ENCODE measurements at places on chromosomes 12 and 14. TPM values are rescaled to one million over a fixed set of nuclear protein-coding genes. Genes with fewer than 3 reads are reported as not detected.

DNA sequence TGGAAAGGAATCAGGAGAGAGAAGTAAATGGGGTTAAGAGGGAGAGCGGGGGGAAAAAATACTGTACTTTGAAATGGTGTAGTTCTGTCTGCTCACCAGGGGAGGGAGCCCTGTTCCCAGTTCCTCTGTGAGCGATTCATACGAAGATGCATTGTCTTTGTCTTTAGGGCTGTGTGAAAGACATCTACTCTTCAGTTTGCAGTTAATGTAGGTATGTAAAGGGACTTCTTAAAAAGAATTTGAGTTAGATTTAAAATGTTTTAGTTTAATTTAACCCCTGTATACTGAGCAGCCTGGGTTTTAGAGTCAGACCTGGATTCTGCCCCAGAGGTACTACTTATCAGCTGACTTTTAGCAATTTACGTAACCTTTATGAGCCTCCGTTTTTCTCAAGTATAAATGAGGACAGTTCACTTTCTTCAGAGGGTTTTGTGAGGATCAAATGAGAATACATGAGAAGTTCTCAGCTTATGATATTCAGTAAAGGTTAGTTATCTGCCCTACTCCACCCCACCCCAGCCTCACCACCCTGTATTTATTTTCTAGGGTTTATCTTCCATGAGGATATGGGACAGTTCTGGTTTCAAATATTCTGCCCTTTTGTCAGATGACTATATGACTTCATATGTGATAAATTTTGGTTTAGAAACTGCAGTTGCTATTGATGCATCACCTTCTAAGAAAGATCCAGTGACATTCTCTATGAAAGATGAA, 82.5 kb upstream of the EVL start:
- DNase-seq = peak; percentile 61

TOMM20L gene
- not detected for total RNA-seq

DNA sequence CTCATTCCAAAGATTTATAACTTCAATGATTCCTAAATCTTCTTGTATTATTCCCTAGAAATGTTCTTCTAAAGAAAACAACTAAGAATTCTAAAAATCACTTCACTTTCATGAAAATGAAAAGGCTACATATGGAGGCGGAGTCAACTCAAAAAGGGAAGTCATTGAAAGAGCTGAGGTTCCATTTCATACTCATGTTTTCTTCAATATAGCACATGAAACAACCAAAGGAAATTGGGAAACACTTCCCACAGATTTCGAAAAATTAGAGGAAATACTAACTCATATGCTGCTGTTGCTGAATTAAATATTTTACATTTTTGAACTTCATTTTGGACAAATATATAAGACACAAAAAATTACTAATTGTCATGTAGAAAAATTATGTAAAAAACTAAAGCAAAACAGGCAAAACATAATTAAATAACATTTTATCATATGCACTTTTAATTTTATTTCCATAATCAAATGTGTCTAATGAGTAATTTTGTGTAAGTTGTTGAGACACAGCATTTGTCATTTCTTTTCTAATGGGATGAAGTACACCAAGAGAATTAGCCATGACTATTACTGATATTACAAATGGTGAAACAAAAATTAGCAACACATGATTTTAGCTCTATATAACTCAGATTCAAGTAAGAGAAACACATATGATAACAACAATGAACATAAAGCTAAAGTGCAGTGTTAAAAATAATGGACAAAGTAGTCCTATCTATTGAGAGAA, at the start of gene CD163:
CD163 (minus strand) TSS at position 92 of the 730 bp plus-strand sequence; CDS start at position 5, 87 bp downstream.
- no peak for DNase-seq

DNA sequence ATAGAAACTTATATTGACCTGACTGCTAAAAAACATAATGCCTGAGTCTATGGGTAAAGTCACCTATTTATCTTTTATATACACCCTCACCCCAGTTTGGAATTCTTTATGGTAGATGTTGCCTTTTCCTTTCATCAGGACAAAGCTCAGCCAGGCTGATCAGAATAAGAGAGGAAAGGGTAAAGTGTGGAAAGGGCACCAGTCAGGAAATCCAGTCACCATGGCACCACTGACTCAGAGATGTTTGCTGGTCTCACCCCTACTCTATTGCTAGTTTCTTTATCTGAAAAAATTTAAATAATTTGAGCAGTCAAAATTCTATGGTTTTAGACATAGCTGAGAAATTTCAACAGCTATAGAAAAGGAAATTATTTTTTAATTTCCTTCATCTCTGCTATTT, 49.2 kb upstream of the SSTR1 start:
- no peak for DNase-seq

DNA sequence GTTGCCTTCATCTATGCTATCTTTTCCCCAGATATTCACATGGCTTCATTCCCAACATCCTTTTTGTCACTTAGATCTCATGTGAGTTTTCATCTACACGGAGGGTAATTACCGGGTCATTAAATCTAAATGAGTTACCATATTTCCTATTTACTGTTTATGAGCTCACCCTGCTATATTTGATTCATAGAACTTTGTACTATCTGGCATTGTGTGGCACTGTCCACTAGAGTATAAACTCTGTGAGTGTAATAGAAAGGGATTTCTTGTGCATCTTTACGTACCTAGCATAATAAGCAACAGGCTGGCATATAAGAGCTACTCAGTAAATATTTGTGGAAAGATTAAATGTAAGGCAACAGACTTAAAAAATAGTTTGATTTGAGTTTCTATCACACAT, 86.1 kb upstream of the LMO3 start:
- no peak for DNase-seq

DNA sequence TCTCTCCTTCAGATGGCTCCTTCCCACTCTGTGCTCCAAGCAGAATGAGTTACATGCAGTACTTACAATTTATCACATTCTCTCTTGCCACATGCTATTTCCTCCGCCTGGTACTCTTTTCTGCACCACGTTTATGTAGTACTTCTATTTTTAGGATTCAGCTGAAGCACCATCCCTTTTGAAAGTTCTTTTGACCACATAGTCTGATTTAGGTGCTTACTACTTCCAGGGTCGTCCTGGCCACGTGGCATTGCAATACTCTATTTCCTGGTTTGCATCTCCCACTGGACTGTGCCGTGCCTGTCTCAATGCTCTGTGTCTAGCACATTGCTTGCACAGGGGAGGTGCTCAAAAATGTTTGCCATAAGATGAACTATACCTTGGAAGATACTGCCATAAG, 16.3 kb upstream of the TBC1D30 start:
- no peak for DNase-seq

DNA sequence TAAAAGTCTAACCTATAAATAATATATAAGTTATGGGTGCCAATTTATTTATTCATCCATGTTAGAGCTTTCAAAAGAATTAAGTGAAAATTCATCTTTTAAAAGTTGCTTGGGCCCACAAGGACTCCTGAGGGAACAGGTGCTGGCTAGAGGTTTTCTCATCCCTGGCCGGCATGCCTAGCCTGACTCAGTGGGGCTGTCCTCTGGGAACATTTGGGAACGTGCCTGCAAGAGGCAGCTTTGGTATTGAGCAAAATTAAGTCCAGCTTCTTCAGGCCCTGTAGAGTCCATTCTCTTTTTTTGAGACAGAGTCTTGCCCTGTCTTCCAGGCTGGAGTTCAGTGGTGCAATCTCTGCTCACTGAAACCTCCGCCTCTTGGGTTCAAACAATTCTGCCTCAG, 44.7 kb downstream of the SPTB start:
- DNase-seq = no peak

LALBA gene
- total RNA-seq = not detected

ZNF891 gene
- 3.6 TPM for total RNA-seq

DNA sequence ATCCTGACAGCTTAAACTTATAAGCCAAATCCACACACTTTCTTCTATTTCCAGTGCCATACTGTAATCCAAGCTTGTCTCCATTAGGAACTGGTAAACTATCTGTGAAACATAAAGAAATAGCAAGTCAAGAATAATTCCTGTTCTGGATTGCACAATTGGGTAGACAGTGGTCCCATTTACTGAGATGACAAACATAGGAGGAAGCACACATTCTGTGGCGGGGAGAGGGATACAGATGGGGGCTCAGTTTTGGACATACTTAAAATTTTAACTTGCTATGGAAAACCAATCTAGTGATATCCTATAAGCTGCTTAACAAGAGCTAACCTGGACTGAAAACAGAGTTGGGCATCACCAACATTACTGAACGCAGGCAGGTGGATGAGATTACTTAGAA, 16.3 kb downstream of the MAP4K5 start:
- no peak for DNase-seq

- no peak for DNase-seq
Observed at GRCh38 chr12:43964033-43964432, 128.2 kb downstream of the TMEM117 start.

- DNase-seq = no peak
Observed at GRCh38 chr12:93636708-93637107, 40.5 kb upstream of the CRADD start.

MMP14 gene
- 0.30 TPM for total RNA-seq

GRCh38 chr12:52442600-52443061, 8.5 kb upstream of the KRT75 start:
- no peak for DNase-seq

FOXN4 gene
- not detected for total RNA-seq

- no peak for DNase-seq
Observed at GRCh38 chr14:76773188-76773885, 12.1 kb downstream of the VASH1 start.

DNA sequence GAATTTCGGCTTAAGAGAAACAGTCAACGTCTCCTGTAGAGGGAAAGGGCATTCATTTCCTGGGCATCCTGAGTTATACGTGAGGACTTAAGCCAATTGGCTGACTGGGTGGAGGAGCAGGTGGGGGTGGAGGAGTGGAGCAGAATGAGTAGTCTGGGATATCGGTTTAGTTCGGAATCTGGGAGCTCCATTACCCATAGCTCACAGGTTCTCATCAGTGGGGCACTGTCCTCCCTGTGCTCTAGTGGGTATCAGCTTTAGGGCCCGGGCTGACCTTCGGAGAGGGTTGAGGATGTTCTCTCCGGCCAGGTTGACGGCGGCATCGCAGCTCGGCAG, 704 bp downstream of the SDR39U1 start:
- no peak for DNase-seq

- DNase-seq = no peak
Observed at GRCh38 chr12:5612556-5613410, 180.9 kb downstream of the NTF3 start.

- DNase-seq = no peak
Observed at GRCh38 chr14:99195602-99196309, 76.2 kb downstream of the BCL11B start.

GRCh38 chr12:119864591-119864990, 12.5 kb downstream of the CIT start:
- no peak for DNase-seq

GRCh38 chr12:103640410-103640809, 53.3 kb downstream of the STAB2 start:
- DNase-seq = no peak

TRIM9 gene
- total RNA-seq = 0.07 TPM

DNA sequence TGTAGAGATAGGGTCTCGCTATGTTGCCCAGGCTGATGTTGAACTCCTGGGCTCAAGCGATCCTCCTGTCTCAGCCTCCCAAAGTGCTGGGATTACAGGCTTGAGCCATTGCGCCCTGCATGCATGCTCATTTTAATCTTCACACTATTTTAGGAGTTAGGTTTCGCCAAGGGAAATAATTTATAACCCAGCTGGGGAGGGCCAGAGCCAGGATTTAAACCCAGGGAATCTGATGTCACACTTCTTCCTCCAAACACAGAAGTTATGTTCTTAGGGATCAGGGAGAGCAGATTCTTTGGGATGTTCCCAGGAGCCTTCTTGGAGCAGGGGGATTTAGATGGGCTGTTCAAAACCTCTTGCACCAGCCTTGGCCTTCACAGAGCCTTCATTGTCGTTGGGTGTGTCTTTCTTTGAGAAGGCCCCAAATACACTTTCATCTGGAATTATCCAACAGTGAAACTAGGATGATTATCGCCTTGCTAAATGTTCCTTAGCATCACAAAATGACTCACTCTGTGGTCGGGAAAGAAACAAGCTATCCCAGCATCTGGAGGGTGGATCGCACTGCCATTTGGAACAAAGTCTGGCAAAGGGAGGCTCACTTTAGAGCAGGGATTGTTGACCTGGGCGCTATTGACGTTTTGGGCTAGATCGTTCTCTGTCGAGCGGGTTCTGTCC, 8.2 kb upstream of the PPP1CC start:
- no peak for DNase-seq

- DNase-seq = no peak
Observed at GRCh38 chr14:54550514-54550913, 16.4 kb upstream of the SAMD4A start.

GRCh38 chr12:82593901-82594396, 92.8 kb upstream of the TMTC2 start:
- DNase-seq = no peak

DNA sequence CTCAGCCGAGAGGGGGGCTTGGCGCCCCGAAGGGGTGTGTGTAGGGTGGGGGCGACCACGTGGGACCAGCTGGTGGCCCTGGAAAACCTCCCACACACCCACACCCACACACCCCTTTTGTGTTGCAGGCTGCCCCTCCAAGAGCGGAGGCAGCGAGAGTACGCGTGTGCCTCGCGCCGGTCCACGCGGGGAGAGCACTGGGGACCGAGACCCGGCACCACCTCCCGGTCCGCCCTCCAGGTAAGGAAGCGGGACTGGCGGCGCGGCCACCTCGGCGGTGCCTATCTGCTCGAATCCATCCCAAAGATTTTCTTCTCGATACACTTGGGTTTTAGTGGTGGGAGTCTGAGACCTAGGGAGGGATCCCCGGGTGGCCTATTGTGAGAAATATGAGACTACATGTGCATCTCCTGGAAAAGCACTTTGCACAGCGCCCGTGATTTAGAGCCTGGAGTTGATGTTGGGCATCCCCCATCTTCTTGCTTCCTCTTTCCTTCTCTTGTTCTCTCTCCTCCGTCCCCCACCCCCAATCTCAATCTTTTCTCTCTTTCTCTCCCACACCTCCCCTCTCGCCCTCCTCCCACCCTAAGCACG, 393 bp downstream of the SYT1 start:
- no peak for DNase-seq

DNA sequence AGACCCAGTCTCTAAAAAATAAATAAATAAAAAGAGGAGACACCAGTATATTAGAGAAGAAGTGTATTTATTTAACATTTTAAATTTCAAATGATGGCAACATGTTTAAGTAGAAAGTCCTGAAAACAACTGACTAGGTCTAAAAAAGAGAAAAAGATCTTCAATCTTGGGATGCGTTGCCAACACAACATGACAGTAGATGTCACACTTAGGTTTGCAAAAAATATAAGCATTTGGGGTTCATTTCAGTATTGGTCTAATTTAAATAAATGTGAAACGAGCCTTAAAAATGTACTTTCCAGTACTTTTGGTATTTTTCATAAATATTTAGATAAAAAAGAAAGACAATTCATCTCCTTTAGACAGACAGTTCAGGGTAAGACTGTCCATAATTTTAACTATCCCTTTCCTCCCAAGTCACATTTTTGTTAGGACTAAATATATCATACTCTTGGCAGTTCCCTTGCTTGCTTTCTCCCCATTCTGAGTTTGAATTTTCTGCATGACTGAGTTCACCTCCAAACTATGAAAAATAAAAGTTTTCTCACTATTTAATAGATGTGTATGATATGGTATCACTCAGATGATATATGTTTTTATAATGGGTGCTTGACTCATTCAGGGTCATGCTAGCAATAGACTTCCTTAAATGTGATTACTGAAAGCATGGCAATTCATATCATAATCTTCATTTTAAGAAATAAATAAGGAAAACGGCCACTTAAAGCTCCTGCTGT, 4.3 kb downstream of the C14orf93 start:
- no peak for DNase-seq
